ENCODE measurements at places on chromosomes 4 and X.

- DNase-seq: no peak
These were observed 296.1 kb downstream of the TRIML1 start for GRCh38 chr4:188435381-188435780.

- DNase-seq: no peak
These were observed 4.4 kb downstream of the SORCS2 start for GRCh38 chr4:7196736-7197135.

DNA sequence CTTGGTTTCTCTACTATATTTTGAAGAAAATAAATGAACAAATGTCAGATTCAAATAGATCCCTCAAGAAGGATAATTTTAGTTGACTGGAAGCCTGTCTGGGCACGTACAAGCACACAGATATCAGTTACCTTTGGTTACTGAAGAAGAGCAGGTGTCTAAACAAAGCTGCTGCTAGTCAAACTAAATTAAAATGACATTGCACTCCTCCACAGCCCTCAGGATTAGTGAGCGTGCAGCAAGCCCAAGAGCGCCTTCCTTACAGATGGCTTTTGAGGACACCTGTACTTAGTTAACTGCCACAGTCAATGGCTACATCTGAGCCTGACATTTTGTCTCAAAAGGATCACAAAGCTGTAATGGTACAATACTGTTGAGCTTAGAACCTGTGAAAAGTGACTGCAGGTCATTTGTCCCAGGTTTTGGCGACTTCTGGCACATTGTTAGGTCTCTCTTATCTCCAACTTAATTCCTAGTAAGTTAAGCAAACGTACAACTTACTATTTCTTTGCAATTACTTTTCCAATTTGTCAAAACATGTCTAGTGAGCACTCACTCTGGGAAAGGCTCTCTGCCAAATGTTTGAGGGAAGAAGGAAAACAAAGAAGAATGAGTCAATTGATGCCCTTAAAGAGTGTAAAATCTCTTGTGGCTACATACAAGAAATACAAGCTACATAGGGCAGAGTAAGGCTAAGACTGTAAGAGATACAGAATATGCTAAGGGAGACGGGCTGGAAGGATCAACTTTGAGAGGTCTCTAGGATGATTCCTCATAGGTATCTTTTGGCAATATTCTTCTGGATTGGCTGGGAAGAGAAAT is 25.6 kb upstream of the DAPP1 start:
- DNase-seq: no peak

GRCh38 chr4:165204462-165204830 is 2.9 kb upstream of the KLHL2 start:
- no peak for DNase-seq

DNA sequence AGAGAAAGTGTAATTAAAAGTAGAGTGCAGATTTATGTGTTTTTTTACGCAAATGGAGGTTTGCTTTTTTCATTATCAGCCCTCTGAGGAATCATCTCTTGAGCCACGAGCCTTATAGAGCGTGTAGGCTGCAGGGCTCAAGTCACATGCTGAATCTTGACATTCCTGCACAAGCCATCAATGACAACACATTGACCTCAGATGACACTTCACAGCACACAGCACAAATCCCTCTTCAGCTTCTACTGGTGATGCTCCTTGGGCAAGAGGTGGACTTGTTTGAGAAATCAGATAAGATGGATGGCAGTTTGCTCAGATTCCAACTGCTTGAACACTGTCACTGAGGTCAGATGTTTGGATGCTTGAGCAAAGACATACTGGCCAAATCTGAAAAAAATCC is 250.6 kb downstream of the SNCA start:
- DNase-seq: no peak

DNA sequence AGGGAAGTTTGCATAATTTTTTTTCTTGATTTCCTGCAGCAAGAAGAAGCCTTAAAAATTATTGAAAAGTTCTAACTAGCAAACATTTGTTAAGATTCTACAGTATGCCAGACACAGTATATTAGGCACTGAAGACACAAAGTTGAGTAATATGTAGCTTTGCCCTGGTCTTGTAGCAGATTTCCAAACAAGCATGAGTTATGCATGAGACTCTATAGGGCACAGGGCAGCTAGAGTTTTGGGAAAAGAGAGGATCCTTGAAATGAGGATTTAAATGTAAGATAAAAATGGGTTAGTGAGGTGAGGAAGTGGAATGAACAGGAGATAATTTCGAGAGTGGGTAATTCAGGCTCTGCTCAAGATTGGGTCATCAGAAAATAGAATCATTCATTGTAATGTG is 8.6 kb upstream of the GPRIN3 start:
- no peak for DNase-seq

GRCh38 chr4:99190336-99190735 is 28.7 kb downstream of the ADH6 start:
- DNase-seq: no peak

GRCh38 chr4:55396308-55397125 is 760 bp downstream of the TMEM165 start:
- no peak for DNase-seq

DNA sequence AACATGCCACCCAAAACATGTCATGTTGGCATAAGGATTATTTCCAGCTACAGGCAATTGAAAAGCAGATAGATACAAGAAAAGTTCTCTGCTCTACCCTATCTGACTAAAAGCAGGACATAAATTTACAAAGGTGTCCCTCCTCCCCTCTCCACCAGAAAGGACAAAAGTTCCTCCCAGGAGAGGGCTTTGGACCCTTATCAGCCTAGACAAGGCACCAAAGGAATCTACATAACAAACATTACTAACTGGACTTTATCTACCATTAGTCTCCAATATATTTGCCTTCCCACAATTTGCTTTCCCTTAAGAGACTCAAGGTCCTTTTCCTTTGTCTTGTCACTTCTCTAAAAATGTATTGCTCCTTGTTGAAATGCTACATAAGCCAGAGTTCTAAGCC is 55.6 kb downstream of the ADGRA3 start:
- DNase-seq: no peak

- DNase-seq: no peak
These were observed 182.5 kb upstream of the INTU start for GRCh38 chr4:127450276-127450675.

DNA sequence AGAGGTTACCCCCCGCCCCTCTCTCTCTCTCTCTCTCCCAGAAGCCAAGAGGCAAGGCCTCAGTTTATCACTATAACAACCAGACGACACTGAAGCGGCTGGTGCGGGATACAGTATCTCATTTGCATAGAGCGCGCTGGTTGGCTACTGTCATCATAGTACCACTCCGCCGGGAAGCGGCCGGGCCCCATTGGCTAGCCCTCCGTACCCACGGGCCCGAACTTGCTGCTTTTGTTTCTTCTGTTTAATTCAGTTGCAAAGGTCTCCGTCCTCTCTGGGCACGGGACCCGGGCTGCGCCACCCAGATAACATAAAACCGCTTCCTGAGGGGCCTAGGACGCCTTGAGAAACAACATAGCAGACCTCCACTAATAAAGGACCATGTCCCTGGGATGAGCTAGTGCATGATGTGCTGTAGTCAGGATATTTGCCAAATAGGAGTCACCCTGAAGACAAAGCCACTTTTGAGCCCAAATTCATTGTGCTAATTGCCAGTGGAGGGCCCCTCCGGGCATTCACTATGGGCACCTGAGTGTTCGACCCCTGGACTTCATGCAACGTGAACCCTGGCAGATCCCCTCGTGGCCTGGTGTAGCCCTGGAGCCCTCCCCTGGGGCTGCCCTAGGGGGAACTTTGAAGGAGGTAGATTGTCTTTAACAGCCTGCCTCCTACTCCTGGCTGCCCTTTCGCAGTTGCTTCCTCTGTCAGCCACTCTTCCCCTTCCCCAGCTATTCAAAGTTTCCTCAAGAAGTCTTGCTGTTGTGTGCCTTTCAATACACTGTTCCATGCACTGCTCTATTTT is at the start of gene PCYT1B:
PCYT1B (minus strand) TSS at position 91 of the 802 bp plus-strand sequence. CDS start 242 bp downstream, outside the sequence.
- DNase-seq: peak; percentile 50

DNA sequence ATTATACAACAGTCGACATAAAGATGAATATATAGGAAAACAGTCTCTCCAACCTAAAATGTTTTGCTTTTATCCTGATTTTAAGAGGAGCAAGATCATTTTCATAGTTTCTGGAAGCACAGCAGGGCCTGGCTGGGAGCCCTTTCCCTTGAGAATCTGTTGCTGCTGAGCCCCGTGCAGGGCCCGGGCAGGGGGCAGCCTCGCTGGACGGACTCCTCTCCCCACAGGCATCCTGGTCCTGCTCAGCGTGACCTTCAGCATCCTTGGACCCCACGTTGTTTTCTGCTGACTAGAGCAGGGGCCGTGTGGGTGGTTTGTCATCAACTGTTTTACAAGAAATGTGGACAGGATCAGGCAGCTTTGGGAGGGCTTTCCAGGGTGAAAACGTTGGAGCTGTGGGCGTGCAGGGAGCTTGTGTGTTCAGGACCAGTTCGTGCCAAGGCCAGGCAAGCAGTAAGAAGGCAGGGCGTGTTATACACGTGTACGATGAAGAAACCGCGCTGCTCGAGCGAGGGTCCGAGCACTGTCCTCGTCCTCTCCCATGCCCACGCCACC is 25.0 kb downstream of the CPZ start:
- DNase-seq: no peak

DNA sequence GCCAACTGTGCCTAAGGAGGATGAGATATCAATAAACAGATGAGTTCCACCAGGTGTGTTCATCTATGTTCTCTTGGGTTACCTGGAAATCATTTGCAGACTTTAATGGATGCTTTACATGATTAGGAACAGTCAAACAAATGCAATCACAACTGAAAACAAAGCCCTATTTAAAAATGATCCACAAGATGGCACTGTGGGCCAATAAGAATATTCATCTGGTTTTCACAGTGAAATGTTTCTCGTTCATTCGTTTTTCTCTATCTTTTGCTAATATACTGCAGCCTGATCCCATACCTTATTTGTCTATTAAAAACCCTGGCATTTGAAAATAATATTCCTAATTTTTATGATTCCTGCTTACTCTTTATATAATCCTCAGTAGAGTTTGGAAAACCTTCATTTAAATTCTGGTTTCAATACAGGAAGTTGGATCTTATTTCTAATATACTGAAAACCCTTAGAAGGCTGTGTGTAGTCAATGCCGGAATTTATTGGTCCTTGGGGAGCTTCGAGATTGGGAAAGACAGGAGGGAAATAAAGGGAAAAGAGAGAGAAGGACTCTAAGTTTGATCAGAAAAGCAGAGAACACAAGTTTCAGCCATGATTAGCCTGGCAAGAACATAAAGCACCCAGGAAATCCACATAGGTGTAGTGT is 63.8 kb upstream of the TAPT1 start:
- no peak for DNase-seq

GRCh38 chrX:51837921-51838320 is 55.5 kb upstream of the MAGED1 start:
- DNase-seq: no peak

- DNase-seq: no peak
These were observed 27.1 kb upstream of the IL15 start for GRCh38 chr4:141609243-141609642.

GRCh38 chr4:183969596-183969995 is 64.5 kb downstream of the STOX2 start:
- no peak for DNase-seq

GRCh38 chr4:185110375-185110823 is 32.7 kb upstream of the SLC25A4 start:
- no peak for DNase-seq

DNA sequence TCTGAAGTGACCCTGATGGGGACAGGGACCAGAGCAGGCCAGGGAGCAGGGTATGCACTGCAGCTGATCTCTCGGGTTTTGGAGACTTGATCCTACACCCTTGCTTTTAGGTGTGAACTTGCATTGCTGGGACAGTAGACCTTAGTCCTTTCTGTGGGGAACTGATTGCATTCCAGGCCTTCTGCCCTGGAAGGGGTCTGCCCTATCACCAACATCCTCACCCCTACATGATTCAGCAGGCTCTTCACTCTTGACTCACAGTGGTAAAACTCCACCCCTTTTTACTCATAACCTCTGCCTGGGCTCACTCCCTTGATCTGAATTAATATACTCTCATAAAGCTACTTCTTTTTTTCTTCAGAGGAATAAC is 6.6 kb upstream of the DDX60L start:
- DNase-seq: no peak

DNA sequence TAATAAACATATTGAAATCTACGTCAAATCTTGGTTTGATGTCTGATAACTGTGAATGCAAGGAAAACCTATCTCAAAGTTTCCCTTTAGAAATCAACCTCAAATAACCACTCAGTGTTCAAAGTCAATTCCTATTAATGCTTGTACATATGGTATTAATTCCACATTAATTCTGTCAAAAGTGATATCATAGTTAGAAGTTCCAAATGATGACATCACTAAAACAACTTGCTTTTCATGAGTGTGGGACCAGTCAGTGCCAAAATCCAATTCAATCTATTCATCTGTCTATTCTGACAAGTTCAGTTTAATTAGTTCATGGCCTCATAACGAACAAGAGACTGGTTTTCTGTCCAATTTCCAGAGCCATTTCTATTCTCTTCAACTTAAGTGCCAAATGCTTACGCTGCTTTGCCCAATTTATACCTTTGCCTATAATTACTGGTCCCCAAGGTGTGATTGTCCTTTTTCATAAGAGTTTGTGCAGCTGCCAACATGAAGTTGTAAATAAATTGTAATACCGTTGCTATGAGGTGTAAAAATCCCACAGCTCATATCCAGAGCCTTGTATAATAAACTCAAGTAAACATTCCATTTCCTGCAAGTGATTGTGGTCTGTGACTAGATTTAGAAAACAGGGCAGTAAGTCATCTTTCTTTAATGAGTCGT is 476.2 kb downstream of the RAB28 start:
- no peak for DNase-seq

GRCh38 chrX:15915959-15916703 is 61.5 kb upstream of the AP1S2 start:
- DNase-seq: no peak

DNA sequence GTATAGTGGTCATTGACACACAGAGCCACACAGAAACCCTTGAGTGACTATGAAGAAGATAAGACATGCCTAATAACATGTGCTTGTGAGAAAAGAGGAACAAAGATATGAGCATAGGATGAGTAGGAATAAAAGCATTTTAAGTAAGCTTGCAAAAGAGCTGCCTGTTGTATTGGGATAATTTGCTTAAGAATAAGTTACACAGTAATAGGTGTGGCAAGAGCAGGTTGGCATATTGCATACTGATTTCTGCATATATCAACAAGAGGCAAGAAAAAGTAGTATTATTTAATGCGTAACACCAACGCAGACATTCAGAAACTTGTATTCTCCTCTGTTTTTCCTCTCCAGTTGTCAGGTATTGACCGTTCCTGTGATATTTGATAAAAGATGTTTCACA is 111.5 kb upstream of the UGT8 start:
- no peak for DNase-seq

DNA sequence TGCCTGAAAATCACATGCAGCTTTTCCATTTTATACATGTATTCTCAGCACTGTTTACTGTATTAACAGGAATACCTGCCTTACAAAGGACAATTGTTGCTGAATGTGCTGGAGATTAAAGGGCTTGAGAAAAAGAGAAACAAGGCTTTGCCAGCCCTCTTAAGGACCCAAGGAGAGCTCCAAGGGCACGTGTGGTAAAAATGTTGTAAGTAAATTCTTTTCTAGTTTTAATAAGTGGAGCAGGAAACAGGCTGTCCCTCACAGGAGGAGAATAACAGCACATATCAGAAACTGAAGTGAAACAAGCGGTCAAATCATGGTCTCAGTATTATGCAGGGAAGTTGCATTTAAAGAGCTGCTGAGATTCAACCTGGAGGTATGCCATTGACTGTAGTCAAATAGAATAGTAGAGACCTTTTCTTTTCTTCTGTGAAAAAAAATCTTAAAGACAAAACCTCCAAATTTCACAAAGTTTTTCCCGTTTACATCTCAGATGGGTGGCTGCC is 18.5 kb downstream of the IGFBP7 start:
- no peak for DNase-seq

All from iPS DF 6.9 (cell line).